ENCODE measurements at places on chromosomes 4 and X.

- DNase-seq, result no peak
Observed at GRCh38 chrX:45824471-45824870, 623.8 kb upstream of the DIPK2B start.

- DNase-seq, result no peak
Observed at GRCh38 chrX:71070531-71070930, 2.4 kb upstream of the SNX12 start.

DNA sequence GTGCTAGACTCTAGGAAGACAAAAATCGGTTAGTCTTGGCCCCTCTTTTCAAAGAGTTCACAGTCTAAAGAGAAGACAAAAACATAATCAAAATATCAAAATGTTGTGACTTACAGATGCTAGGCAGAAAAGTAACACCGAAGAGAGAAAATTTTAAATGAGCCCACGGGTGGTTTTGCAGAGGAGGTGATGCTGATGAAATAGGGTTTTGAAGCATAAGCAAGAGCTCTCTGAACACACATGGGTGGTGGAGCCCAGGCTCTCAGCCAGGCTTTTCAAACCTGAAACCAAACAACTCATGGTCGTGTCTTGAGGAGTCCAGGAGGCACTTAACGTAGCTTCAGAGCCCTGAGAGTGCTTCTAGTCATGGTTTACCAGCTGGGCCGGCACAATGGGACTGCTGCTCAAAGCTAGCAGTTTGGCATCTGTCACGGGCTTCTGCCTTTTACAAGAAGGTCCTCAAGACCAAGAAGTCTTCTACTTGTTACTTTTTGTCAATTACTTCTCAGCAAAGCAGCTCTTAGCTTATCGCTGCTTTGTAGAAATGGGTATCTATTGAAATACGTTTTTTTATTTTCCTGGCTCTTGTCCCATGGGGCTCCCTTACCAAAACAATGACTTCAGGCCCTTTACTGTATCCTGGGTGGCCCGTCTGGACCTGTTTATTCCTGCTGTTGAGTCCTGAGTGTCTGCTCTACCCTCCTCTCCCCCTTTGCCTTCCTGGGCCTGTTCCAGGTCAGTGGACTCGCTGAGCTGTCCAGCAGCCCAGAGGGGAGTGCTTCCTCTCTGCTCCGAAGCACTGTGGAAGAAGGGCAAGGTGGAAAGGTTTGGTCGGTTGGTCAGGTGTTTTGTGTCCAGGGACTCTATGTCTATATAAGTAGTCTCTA is 69.5 kb downstream of the TNIP2 start:
- DNase-seq, result no peak

DNA sequence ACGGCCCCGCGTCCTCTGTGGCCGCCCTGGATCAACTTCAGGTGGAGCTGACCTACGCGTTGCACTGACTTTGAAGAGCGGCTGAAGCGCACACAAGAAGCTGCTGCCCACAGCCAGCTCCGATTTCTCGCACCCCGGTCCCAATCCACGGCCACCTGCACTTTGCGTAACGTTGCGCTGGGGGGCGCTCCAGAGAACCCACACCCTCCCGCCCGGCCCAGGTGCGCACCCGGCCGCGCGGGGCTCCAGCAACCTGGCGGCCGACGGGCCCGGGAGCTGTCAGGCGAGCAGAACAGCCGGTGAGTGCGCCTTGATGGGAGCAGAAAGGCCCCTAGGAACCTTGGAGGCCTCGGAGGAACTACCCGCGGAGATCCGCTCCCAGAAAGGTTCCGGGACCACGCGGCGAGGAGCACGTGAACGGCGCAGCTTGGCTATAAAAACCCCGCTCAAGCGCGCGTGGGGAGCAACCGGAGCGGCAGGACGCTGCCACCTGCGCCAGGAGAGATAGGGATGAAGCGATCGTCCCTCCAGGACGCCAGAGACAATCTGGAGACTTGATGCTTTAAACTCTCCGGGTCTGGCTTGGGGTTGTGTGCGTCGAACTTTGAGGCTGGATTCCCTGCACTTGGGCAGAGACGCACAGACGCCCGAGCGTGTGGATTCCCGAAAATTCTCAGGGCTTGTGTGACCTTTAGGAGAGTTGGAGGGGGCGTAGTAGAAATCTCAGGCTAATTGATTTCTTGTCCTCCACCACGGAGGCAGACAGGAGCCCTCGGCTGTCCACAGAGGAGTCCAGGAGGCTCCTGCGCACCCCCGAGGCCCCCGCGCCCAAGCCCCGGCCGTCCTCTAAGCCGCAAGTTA is 591 bp upstream of the NWD2 start:
- no peak for DNase-seq

- DNase-seq, result no peak
Observed at GRCh38 chr4:53622739-53623151, 31.5 kb upstream of the LNX1 start.

GRCh38 chr4:145178740-145179280 is 1.6 kb downstream of the OTUD4 start:
- no peak for DNase-seq

- DNase-seq, result no peak
Observed at GRCh38 chr4:134089885-134090284, 111.7 kb downstream of the PABPC4L start.

DNA sequence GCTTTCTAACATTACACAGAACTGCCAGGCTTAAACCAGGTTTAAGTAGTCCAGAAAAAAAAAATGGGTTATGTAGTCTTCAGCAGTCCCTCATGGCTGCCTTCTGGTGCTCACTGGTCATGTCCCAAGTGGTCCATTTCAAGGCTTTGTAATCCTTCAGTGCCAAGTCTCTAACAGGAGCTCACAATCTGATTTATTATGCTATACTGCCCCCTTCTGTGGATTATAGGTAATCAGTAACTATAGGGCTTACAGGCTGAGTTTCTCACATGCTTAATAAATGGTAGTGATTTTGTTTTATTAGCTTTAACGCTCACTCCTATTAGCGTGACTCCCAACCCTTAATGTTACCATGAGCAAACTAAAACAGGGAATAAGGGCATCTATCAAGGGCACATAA is 92.5 kb upstream of the EDA2R start:
- DNase-seq, result no peak

DNA sequence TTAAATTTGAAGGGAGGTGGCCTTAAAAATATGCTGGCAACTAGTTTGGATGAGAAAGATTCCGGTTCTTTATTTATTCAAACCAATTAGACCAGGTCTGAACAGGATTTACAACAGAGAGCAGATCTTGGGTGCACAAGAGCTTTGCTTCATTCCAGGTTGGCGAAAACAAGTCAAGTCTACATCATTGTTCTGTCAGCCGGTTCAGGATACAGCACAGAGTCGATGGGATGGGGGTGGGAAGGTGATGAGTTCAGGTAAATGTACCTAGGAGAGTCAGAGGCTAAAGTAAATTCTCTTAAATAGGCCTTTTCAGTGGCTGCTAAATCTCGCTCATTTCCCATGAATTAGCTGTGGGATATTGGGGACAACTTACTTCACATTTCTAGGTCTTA is 882 bp upstream of the STIM2 start:
- DNase-seq, result no peak

Measured in NCI-H774 (cell line).